CD4-positive, alpha-beta memory T cell (primary cell): ENCODE measurements at places on chromosomes 11 and 22. TPM values are rescaled to one million over a fixed set of nuclear protein-coding genes. Genes with fewer than 3 reads are reported as not detected.
A peak's percentile ranks its signal among the peaks of the same experiment; 100 is the strongest.

DNA sequence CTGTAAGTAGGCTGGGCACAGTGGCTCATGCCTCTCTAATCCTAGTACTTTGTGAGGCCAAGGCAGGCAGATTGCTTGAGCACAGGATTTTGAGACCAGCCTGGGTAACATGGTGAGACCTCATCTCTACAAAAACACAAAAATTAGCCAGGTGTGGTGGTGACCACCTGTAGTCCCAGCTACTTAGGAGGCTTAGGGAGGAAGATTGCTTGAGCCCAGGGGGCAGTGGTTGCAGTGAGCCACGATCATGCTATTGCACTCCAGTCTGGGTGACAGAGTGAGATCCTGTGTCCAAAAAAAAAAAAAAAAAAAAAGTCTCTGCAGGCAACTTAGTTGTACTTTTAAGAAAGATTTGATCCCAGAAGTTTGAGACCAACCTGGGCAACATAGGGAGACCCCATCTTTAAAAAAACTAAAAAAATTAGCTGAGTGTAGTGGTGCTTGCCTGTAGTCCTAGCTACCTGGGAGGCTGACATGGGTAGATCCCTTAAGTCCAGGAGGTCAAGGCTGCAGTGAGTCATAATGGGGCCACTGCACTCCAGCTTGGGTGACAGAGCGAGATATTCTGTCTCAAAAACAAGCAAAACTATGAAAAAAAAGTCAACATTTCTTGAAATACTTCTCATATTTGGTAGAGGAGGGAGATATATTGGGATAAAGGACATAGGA is 10.5 kb downstream of the ATM start:
- H3K4me1 ChIP-seq: peaks cover 93% of the 10 kb centered on the region
- no peak overlapping the region for H3K4me3 ChIP-seq
- peaks cover 30% of the 10 kb centered on the region for H3K36me3 ChIP-seq
- no peak overlapping the region for H3K27ac ChIP-seq

DNA sequence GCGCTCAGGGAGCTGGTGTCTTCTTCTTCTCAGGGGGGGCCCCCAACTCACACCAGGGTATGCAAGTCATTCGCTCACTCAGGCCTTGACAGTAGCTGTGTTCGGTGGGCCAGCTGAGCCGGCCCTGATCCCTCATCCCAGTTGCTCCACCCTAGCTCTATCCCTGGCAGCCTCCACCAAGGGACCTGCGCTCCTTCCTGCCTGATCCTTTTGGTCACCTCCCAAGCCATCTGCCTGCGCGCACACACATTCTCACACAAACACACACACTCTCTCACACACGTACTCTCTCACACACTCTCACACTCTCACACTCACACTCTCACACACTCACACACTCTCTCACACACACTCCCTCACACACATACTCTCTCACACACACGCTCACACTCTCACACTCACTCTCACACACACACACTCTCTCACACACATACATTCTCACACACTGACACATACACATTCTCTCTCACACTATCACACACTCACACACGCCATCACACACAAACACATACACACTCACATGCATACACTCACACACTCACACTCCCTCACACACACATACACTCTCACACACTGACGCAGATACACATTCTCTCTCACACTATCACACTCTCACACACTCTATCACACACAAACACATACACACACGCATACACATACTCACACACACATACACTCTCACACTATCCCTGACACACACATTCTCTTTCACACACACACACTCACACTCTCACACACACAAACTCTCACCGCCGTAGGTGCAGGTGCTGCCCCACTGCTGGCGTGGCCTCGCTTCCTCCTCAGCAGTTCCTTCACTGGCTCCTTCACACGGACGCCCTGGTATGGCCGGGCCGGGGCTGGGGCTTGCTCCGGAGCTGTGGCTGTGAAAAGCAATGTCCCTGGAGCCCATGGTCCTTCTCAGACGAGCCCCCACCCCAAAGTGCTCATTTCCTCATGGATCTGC is 20.8 kb downstream of the POU2AF1 start:
- no peaks in the 10 kb centered on the region for H3K36me3 ChIP-seq
- H3K27ac ChIP-seq: no peak overlapping the region
- H3K4me3 ChIP-seq: no peak overlapping the region
- DNase-seq: no peak
- no peaks in the 10 kb centered on the region for H3K4me1 ChIP-seq

- no peaks in the 10 kb centered on the region for H3K36me3 ChIP-seq
- no peak overlapping the region for H3K27ac ChIP-seq
- H3K4me1 ChIP-seq: peaks cover 29% of the 10 kb centered on the region
- DNase-seq: no peak
- no peaks in the 10 kb centered on the region for H3K27me3 ChIP-seq
Observed at GRCh38 chr11:47924184-47924691, 56.1 kb upstream of the PTPRJ start.

DNA sequence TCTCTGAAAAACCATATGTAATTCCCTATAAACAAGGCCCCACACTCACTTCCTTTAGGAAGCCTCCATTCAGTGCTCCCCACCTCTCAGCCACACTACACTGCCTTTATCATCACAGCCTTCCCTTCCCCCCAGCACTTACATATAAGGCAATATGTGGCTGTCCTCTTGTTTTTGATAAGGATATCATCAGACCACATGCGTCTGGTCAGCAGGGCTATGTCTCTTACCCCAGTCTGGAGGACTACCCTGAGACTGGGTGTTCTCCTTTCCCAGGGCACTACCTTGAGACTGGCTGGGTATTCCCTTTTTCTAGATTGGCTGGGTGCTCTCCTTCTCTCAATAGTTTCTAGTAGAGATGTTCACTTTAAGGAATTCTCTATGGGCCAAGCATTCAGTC is 7.8 kb downstream of the KCNE3 start:
- no peaks in the 10 kb centered on the region for H3K27me3 ChIP-seq
- H3K27ac ChIP-seq: no peak overlapping the region
- H3K36me3 ChIP-seq: no peaks in the 10 kb centered on the region
- no peak for DNase-seq
- H3K4me3 ChIP-seq: no peak overlapping the region
- H3K4me1 ChIP-seq: no peaks in the 10 kb centered on the region

The ANO9 gene
- 120 TPM for total RNA-seq

GRCh38 chr22:38202437-38203089 is 769 bp downstream of the MAFF start:
- H3K4me3 ChIP-seq: peak overlapping the region; percentile 80
- no peaks in the 10 kb centered on the region for H3K36me3 ChIP-seq
- DNase-seq: peak; percentile 64
- peaks cover 32% of the 10 kb centered on the region for H3K4me1 ChIP-seq
- H3K27ac ChIP-seq: peak overlapping the region; percentile 81

DNA sequence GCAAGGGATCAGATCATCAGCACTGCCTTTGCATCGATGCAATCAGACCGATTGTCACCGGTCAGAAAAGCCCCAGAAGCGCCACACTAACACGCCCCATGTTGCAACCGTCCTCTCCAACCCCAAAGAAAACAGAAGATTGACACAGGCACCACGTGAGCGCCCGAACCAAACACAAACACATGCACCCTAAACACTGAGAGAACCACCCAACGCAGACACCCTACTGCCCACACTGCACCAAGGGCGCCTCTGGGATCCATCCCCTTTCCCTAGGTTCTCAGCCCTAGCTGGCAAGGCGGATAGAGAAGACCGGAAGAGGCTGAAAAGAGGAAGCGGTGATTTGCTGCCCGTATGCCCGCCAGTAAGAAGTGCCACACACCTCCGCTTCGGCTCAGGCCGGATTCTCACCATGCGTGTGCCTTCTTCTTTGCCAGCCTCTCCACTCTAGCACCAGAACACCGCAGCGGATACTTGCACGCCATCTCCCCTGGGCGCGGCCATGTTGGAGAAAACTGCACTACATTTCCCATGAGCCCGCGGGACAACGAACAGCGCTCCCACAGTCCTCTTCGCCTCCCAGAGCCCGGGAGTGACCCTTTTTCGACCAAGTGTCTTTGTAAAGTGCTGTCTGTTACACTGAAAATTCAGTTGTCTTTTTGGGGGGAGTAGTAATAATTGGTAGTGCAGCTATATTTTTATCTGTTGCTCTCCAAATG is at the start of gene ALKBH8:
Gene ALKBH8, minus strand, starts transcription at position 517 of the 719 bp plus-strand sequence. CDS start 4,842 bp downstream, outside the sequence.
- DNase-seq: peak; percentile 77
- H3K27me3 ChIP-seq: no peaks in the 10 kb centered on the region
- peak within 1 kb of the TSS; percentile 68 for H3K4me3 ChIP-seq
- H3K4me1 ChIP-seq: peaks cover 28% of the 10 kb centered on the region

GRCh38 chr11:58902881-58903280 is 36.4 kb upstream of the GLYATL1 start:
- no peak overlapping the region for H3K27ac ChIP-seq
- no peaks in the 10 kb centered on the region for H3K36me3 ChIP-seq
- H3K27me3 ChIP-seq: peaks cover 7% of the 10 kb centered on the region
- no peaks in the 10 kb centered on the region for H3K4me1 ChIP-seq

DNA sequence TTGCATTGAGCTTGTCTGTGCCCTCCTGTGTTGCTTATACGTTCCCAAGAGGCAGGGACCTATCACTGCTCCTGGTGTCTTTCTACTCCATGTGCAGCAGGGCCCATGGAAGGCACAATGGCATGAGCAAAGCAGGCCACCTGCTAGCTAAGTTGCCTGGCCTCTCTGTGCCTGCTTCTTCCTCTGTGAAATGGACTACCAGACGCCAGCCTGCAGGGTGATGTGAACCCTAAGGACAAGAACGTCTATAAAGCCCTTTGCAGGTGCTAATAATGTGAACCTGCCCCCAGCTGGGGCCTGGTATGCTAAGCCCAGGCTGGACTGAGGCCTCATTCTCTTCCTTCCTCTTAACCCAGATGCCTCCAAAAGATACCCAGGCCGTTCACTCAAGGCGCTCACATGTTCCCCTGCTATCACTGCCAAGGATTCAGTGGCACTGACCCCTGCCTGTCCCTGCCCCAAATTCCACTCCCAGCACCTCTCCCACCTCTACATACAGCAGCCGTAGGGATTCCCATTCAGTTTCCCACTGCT is 4.0 kb downstream of the GUCD1 start:
- H3K4me1 ChIP-seq: peaks cover 15% of the 10 kb centered on the region
- no peak overlapping the region for H3K4me3 ChIP-seq
- no peak overlapping the region for H3K27ac ChIP-seq
- DNase-seq: no peak
- H3K27me3 ChIP-seq: no peaks in the 10 kb centered on the region

DNA sequence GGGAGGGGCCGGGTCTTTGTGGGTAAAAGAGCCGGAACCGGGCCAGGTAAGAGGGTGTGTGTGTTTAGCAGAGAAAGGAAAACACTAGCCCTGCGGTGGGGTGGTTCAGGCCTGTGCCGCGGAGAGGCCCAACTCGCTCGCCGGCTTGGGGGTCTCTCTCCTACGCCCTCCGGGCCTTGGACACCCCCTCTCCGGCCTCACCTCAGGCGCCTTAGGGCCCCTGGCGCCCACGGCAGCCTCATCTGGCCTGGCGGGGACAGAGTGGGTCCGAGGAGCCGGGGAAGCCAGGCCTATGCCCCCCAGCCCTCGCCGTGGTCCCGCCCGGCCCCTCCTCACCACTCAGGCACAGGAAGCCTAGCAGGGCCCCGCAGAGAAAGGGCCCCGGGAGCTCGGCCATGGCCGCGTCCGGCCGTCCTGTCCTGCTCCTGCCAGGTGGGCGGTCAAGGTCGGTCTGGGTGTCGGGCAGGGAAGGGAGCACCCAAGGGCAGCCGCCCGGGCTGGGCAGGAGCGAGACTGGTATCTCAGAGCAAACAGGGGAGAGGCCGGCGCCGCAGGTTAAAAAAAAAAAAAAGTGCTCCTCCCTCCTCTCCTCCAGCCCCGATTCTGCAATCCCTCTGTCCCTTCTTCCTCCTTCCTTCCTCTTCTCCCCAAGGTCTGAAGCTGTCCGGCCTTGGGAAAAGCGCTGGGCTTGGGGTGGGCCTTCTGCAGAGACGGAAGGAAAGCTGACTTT is at the start of gene VSIG2:
Gene VSIG2, minus strand, starts transcription at position 515 of the 730 bp plus-strand sequence. Its CDS starts 118 bp downstream, at position 397.
- H3K4me3 ChIP-seq: no peak within 1 kb of the TSS
- DNase-seq: no peak
- H3K27ac ChIP-seq: no peak within 1 kb of the TSS

DNA sequence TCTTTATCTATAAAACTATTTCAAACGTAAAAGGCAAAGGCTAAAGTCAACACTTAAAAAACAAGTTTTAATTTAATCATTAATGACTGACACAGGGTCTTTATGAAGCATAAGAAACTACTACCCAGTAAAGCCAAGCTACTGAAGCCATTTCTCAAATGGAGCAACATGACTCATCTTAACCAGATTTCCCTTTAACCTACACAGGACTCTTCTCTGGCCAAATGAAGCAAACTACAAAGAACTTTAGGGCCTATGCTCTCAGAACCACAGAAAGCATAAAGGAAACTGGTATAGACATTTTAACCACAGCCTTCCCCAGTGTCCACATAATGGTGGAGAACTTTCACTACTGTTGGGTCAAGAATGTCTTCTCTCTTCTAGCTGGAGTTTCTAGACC is 34.7 kb downstream of the ALG9 start:
- DNase-seq: no peak
- no peaks in the 10 kb centered on the region for H3K27me3 ChIP-seq
- H3K27ac ChIP-seq: no peak overlapping the region
- no peak overlapping the region for H3K4me3 ChIP-seq
- peaks cover 5% of the 10 kb centered on the region for H3K4me1 ChIP-seq
- peaks cover 31% of the 10 kb centered on the region for H3K36me3 ChIP-seq

DNA sequence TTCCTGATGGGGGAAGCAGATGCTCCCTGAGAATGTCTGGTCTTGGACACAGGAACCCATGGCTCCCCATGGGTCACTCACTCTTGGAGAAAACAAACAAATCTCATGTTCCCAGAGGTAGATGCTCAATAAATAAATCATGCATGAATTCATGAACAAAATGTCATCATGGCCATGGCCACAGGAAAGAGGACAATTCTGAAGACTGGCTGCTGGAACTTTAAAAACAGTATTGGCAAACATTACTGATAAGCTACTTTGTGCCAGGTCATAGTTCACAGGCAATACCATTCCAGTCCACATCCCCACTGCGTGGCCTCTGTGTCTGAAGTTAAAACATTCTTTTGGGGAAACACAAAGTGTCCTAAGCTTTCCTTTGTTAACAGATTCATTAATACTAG is 9.2 kb upstream of the SMIM35 start:
- H3K27ac ChIP-seq: no peak overlapping the region
- no peak overlapping the region for H3K4me3 ChIP-seq
- no peaks in the 10 kb centered on the region for H3K4me1 ChIP-seq
- no peaks in the 10 kb centered on the region for H3K36me3 ChIP-seq
- H3K27me3 ChIP-seq: no peaks in the 10 kb centered on the region

DNA sequence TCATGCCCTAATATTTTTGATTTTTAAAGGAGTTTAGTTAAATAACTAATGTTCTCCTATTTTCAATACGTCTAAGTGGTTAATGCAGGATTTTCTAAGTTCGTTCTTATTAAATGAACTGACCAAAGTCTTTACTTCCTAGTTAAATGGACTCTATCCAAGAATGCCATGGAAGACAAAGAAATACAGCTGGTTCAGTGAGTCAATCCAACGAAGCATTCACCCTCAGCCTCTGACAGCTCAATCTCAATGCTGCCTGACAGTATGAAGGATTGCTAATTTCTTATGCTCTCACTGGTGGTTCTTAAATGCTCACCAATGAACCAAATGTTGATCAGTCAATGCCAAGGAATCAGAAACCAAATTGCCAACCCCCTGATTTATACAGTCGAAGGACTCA is 219.4 kb downstream of the CADM1 start:
- no peak for DNase-seq
- H3K27me3 ChIP-seq: no peaks in the 10 kb centered on the region

GRCh38 chr11:128517451-128518230 is 69.7 kb downstream of the ETS1 start:
- H3K36me3 ChIP-seq: peaks cover 56% of the 10 kb centered on the region
- H3K4me3 ChIP-seq: peak overlapping the region; percentile 92
- peak overlapping the region; percentile 89 for H3K27ac ChIP-seq
- peak; percentile 11 for DNase-seq
- H3K27me3 ChIP-seq: no peaks in the 10 kb centered on the region
- peaks cover 23% of the 10 kb centered on the region for H3K4me1 ChIP-seq

- no peaks in the 10 kb centered on the region for H3K27me3 ChIP-seq
- H3K4me1 ChIP-seq: no peaks in the 10 kb centered on the region
- no peak overlapping the region for H3K27ac ChIP-seq
- no peak for DNase-seq
- no peaks in the 10 kb centered on the region for H3K36me3 ChIP-seq
Observed at GRCh38 chr11:67696998-67697397, 22.6 kb upstream of the ALDH3B2 start.
